ENCODE measurements at places on chromosomes 5 and 9. TPM values are rescaled to one million over a fixed set of nuclear protein-coding genes. Genes with fewer than 3 reads are reported as not detected.

DNA sequence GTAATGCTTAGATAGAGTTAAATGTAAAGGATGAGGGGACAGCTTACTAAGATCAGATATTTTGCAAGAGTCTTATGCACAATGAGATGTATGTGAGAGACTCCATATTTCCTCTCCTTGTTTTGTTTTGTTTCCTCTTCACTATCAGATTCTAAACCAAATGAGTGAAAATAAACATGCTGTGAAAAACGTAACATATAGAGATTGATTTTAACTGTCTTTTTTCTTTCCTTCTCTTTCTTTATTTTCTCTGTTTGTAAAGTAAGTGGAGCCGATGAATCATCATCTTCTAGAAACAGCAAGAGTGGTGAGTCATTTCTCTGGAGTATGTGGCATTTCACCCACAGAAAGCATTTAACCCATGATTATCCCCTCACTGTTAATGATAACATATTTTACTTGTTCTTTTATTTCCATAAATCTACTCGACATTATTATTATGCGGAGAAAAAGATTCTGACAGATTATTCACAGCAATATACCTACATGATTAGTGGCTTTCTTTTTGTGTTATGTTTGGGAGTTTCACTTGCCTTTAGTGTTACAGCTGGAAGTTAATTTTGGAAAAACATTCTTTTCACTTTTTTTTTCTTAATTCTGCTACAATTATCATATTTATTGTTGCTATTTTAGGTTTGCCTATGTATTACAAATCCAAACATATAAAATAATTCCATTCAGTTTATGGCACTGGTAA, 2.1 kb upstream of the ANXA1 start:
- no peak for DNase-seq

The PCDHB11 gene
- total RNA-seq = 1.2 TPM

The PDE8B gene
- total RNA-seq = 2.3 TPM

GRCh38 chr5:108814551-108814950, 66.9 kb downstream of the FER start:
- no peak for DNase-seq

GRCh38 chr9:14205463-14205862, 108.5 kb downstream of the NFIB start:
- no peak for DNase-seq

GRCh38 chr9:137158625-137159024, 11.2 kb downstream of the LRRC26 start:
- no peak for DNase-seq

DNA sequence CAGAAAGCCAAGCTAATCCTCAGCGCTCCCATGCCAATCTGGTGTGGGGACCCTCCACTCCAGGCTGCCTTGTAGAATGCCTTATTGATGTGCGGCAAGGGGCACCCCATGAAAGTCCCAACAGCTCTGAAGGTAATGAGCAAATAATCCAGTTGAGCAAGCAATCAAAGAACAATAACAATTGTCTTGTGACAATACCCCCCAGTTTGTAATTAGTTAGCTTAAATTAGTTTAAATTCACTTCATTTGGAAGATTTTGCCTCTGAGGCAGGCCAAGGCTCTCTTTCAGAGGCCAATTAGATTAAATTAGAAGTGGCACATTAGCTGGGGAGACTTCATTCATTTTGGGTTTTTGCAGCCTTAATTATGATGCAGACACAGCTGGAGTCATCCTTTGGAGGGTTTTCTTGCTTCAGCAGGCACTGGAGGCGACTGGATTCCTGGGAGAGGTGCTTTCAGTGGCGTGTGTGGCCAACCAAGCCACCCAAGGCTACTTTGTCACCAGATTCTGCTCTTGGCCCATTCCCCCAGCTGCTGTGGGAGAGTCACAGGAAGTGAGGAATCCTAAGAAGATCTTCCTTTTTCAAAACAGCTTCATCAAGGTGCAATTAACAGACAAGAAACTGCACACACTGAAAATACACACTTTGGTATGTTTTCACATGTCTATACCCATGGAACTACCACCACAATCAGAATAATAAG, 17.9 kb upstream of the FBP1 start:
- DNase-seq = no peak

The DBH gene
- not detected for total RNA-seq

- DNase-seq = no peak
These were observed 23.4 kb upstream of the PAM start for GRCh38 chr5:102731693-102732092.

DNA sequence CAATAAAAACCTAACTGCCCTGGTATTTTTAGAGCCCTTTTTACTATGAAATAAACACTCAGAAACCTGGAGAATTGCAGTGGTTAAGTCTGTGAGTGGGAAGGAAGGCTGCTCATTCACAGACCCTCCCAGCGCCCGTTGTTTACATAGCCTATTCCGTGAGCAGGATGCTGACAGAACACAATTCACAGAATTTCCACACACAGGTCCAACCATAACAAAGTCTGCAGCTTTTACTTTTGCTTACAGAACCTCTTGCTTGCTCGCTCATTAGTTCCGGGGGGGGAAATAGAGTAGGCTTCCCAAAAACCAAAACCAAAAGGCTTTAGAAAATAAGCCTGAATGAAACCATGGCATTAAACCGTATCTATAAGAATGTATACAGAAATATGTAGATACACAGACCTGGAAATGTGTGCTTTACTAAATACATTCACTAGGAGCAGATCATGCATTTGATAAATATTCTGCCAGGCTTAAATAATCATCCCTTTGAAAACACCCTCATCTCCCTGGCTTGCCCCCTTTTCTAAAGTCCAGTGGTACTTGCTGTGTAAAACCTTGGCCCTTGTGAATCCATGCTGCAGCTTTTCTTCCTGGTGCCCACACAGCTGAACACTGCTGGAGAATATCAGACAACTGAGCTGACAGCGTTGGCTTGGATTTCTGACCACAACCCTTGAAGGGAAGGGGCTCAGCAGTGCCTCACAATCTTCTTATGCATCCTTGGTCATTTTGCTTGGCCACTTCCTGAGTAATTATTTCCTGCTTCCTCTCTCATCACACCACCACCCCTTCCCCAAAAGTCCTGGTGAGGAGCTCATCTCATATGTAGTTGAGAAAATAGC, 128.0 kb downstream of the FANCC start:
- DNase-seq = no peak

GRCh38 chr9:3441197-3441816, 84.5 kb downstream of the RFX3 start:
- no peak for DNase-seq

DNA sequence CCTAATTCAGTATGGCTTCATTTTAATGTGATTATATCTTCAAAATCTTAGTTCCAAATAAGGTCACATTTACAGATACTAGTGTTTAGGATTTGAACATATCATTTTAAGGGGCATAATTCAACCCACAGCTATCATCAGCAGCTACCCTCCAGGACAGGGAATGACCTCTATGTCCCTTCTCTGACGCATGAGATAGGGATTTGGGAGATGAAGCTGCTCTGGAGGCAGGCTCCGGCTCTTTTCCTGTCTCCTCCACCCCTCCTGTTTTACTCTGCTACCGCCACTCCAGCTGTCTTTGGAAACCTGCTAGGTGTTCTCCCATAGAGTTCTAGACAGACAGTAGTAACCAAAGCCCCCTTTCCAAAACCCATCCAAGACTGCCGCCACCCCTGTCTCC, 119.2 kb downstream of the CARTPT start:
- DNase-seq = no peak

DNA sequence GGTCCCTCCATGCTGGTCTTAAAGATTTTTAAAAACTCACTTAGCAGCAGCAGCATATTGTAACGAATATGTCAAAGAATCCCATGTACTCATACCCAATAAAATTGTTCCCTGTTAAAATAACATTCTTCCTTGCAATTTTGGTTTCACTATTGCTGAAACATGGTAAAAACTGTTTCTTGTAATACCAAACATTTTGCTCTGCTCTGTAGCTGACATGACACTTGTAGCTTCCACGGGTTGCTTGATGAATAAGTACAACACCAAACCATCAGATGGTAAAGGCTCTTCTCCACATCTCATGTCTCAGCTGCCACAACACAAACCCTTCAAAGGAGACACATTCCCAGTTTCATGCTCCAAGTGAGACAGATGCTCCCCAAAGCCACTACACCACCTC, 180.7 kb upstream of the PTGER4 start:
- no peak for DNase-seq

The GMCL2 gene
- not detected for total RNA-seq

The ZNF367 gene
- total RNA-seq = 1.5 TPM

The GARIN3 gene
- not detected for total RNA-seq

The SLC25A2 gene
- 5.0 TPM for total RNA-seq

DNA sequence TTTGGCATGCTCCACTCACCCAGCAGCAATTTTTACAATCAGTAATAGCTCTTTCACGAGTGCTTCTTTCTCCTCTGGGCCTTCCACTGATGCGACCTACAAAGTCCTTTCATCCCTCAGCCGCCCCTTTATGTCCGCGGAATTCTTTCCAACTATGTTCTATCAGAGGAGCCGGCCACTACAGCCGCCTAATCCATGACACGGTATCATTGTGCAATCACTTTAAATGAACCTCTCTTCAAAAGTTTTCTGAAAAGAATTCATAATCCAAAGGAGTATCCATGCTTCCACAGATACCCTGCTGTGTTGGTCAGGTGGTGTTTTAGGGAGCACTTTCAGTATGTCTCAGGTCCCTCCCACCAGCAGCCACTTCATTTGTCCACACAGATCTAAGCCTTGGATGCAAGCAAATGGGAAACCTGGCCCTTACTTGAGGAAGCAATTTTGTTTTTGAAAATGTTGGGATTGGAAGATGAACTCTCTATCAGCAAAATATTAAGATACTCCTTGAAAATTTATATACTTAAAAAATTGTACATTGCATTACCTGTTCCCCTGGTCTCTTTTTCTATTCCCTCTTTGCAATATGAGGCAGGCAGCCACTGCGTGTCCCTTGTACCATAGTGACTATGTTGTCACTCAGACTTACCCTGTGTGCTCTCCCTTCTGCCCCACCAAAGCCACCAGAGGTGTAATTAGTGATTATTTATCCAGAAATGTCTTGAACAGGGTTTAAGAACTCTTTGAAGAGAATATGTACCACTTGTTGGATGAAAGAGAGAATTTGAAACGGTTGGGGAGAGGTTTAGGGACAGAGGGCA, 12.9 kb upstream of the MEF2C start:
- no peak for DNase-seq

GRCh38 chr9:135251996-135252760, 164.7 kb downstream of the OLFM1 start:
- no peak for DNase-seq

GRCh38 chr9:25003686-25004085, 458.0 kb upstream of the IZUMO3 start:
- no peak for DNase-seq

- no peak for DNase-seq
These were observed 69.7 kb downstream of the SH3GL2 start for GRCh38 chr9:17648516-17648915.

DNA sequence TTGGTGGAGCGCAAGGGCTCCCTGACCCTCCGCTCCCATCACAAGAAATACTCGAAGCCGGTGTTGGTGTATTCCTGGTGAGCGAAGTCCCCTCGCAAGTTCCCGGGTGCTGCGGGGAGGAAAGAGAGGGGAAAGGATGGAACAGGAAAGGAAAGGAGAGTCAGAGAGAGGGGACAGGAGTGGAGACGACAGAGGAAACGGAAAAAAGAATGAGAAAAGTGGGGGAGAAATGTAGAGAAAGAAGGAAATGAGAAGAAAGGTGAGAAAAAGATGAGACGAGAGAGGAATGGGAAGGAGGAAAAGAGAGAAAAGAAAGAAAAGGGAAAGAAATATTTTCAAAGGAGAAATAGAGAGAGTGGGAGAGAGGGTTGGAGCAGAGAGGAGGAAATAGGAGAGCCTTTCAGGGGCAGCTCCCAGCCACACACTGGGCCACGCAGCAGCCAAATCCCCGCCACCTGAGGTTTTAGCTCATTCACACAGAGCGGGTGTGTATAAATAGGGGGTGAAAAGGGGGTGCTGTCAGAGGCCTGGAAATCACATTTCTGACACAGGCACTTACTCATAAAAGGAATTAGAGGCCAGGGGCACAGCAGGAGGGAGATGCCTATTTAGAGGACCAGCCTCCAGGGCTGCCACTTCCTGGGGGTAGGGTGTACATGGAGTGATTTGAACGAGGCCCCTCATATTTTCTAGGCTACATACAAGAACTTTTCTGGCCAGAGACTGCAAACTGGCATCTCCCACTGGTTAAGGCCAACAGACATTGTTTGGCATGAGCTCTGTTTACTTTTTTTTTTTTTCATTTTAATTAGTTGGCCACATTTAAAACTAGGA, 555 bp downstream of the CFAP95 start:
- DNase-seq = no peak

- DNase-seq = no peak
These were observed 106.0 kb downstream of the CD180 start for GRCh38 chr5:67090593-67090992.

- DNase-seq = no peak
These were observed 78.4 kb downstream of the ST8SIA4 start for GRCh38 chr5:100824635-100825034.

The ENTPD2 gene
- 14.7 TPM for total RNA-seq

The SUSD3 gene
- total RNA-seq = 8.1 TPM

All from lower leg skin (tissue), 4 donors.